ENCODE measurements at places on chromosomes 3 and 15.

DNA sequence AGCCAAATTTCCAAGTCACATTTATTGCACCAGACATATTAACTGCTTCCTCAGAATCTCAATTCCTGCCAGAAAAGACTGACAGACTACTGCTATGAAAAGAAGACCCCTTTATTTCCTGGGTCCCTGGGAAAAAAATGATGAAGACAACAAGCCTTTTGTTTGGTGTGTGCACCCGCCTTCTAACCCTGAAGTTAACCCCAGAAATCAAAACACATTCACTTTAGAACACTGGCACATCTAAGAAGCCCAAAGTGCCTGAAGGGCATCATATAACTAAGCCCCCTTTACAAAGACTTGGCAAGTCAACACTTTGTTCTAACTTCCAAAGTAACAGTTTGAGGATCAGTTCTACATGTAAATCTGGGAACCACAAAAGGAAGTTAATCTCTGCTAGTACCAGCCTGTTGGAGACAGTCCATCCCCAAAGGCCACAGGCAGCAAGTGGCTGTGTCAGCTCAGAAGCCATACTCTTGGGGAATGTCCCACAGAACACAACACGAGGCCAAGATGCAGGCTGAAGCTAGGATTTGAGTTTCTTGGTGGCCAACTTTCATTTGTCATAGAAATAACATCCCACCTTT, 16.3 kb upstream of the ATP1B3 start:
- DNase-seq, result no peak

- DNase-seq, result no peak
Measured at GRCh38 chr15:40844696-40845030, 815 bp downstream of the SPINT1 start.

GRCh38 chr15:31089368-31090047, 12.0 kb downstream of the TRPM1 start:
- no peak for DNase-seq

GRCh38 chr3:20080956-20081554, 40.8 kb downstream of the KAT2B start:
- DNase-seq, result no peak

- no peak for DNase-seq
Measured at GRCh38 chr15:67322481-67322880, 67.9 kb downstream of the IQCH start.

- DNase-seq, result no peak
Measured at GRCh38 chr15:77085297-77085696, 14.4 kb upstream of the TSPAN3 start.

DNA sequence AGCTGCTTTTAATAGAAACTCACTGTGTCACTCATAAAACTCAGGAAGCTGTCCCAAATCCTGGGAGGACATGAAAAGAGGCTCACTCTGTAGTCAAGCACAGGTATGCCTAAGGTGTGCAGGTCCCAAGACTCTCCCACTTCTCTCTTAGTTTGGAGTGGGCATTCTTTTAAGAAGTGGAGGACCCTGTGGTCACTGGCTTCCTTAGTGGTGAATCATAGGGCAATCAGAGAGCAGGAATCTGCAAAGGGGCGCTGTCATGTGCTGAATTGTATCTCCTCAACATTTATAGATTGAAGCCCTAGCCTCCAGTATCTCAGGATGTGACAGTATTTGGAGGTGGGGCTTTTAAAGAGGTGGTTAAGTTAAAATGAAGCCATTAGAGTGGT, 47.2 kb upstream of the ZBTB38 start:
- no peak for DNase-seq

GRCh38 chr3:108006881-108007331, 83.9 kb downstream of the CD47 start:
- no peak for DNase-seq

- no peak for DNase-seq
Measured at GRCh38 chr3:176590722-176591121, 606.6 kb downstream of the TBL1XR1 start.

DNA sequence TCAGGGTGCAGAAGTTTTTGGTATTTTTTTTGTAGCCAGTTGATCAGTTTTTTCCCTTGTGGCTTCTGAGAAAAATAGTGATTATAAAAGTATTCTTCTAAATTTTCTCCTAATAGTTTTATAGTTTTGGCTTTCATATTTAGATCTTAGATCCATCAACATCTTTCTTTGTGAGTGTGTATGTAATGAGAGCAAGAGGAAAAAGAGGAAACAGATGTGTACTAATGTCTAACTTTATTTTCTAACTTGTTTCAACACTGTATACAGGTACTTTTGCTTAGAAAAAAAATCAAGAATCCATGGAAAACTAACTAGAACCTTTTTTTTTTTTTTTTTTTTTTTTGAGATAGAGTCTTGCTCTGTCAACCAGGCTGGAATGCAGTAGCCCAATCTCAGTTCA, 53.1 kb downstream of the ARRDC4 start:
- DNase-seq, result no peak

GRCh38 chr15:62334536-62334935, 169.5 kb upstream of the C2CD4B start:
- DNase-seq, result no peak

GRCh38 chr3:68931406-68932149, 769 bp downstream of the TAFA4 start:
- DNase-seq, result no peak

- DNase-seq, result no peak
Measured at GRCh38 chr3:32568953-32569352, 1.7 kb downstream of the DYNC1LI1 start.

DNA sequence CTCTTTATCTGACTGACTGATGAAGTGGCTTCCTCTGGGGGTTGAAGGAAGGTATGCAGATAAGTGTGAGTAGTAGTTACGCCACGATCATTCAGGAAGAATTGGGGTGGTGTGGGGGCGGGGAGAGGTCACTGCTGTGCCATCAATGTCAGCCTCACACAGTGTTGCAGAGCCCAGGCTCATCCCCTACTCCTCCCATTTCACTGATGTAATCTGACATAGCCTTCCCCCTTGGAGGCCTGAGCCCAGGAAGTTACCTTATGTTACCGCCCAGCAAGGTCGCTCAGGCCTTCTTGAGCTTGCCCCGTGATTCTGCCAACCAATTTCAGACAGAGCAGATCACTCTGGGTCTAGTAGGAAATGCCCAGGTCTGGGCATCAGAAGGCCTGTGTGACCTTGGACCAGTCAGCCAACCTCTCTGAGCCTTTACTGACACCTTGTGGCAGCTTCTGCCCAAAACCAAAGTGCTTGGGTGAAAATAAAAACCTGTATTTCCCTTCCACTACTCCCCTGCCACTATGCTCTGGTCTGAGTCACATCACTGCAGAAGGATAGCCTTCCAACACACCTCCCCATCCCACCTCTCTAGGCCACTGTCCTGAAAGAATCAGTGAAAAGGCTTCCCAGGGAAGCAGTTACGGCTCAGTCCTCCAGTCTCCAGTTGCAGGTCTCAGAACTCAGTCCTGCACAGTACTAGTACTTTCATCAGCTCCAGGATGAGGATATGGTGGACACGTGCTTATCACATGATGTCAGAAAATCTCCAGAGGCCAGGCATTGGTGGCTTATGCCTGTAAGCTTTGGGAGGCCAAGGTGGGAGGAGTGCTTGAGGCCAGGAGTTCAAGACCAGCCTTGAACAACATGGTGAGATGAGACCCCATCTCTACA, 28.1 kb upstream of the INSYN1 start:
- DNase-seq, result no peak

GRCh38 chr3:82186017-82186416, 424.6 kb upstream of the GBE1 start:
- no peak for DNase-seq

DNA sequence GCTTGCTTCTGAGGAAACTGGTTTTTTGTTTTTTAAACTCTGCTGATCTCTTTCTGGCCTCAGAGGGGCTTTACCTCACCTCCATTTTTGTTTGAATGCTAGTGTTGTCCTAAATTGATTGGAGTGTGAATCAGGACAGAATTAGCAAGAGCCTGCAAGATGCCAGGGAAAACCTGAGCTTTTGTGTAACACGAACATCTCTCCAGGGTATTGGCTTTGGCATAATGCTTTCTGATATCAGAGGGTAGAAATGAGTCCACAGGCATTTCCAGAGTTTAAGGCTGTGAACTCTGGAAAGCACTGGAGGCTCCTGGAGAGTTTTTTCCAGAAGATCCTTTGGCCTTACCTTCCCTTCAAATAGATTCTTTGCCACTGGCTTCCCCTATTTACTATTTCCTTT, 87.1 kb downstream of the WDR76 start:
- no peak for DNase-seq

DNA sequence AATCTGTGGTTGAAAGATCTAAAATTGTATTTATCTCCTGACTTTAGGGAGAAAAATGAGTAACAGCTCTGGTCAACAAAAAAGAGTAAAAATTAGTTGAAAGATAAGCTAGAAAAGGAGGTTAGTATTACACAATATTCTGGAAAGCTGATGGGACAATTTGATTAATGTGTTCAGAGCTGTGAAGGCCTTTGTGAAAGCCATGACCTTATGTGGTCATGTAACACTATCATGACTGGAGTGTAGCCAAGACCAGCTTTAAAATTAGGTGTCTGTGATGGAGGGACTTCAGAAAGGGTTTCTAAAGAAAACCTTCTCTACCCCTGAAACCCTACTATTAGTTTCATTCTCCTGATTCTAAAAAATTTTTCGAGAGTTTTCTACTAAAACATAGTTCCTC, 127.2 kb downstream of the NFKBIZ start:
- no peak for DNase-seq

GRCh38 chr3:151845306-151845905, 28.0 kb upstream of the SUCNR1 start:
- DNase-seq, result no peak

- DNase-seq, result no peak
Measured at GRCh38 chr3:73115806-73116205, 54.3 kb downstream of the EBLN2 start.

- DNase-seq, result no peak
Measured at GRCh38 chr3:105284876-105285275, 81.8 kb upstream of the ALCAM start.

DNA sequence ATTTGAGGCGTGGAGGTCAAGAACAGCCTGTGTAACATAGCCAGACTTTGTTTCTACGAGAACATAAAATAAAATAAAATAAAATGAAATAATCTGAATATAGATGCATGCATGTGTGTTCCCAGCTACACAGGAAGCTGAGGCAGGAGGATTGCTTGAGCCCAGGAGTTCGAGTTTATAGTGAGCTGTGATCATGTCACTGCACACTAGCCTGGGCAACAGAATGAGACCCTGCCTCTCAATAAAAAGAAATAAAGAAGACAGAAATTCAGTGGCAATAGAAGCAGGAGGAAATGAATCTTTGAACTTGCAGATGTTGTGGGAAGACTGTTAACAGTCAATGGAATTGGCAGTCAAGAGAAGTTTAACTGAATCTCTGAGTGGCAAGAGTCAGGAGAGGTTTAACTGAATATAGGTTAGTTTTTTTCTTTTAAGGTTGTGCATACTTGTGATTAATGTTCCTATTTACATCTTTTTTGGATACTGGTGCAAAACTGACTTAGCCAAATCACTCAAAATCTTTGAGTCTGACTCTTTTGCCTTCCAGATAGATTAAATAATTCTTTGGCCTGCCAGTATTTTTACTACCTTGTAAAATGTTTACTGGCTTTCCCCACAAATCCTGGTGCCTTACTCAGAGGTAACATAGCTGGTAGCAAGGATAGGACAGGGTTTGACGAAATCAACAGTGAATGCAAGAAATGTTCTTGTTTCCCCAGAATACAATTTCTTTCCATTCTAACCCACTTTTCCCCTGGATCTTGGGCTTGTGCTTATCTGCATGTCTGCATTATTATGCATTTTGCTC, 361.4 kb downstream of the PDCD6IP start:
- no peak for DNase-seq

DNA sequence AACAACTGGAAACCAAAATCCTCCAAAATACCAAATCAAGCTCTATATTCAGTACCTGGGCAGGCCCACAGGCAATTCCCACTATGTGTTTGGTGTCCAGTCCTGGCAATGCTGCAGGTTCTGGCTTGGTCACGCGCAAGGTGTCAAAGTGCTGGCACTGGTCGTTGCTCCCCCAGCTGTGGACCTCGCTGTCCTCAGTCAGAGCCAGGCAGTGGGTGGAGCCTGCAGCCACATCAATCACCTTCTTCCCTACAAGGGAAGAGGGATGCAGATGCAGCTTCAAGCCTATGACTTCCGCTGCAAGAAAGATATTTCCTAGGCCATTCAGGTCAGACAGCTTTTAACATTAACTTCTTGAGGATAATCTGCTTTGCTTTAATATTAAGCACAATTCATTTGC, 61.3 kb downstream of the HERC2 start:
- DNase-seq, result no peak

GRCh38 chr15:45089712-45090373, 24.1 kb downstream of the DUOX2 start:
- DNase-seq, result no peak

GRCh38 chr3:147934451-147935180, 525.5 kb downstream of the ZIC1 start:
- no peak for DNase-seq

- no peak for DNase-seq
Measured at GRCh38 chr3:134235577-134236076, 15.0 kb downstream of the RYK start.

- no peak for DNase-seq
Measured at GRCh38 chr3:141444586-141445285, 42.1 kb upstream of the RASA2 start.

- no peak for DNase-seq
Measured at GRCh38 chr15:36938764-36939163, 161.6 kb downstream of the MEIS2 start.

DNA sequence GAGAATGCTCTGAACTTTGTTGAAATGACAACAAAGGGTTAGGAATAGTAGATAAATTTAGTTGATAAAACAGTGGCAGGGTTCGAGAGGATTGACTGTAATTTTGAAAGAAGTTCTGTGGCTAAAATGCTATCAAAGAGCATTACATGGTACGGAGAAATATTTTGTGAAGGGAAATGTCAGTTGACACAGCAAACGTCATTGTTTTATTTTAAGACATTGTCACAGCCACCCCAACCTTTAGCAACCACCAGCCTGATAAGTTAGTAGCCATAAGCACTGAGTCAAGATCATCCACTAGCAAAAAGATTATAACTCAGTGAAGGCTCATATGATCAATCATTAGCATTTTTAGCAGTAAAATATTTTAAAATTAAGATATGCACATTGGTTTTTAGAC, 8.7 kb upstream of the ST3GAL6 start:
- DNase-seq, result no peak

- DNase-seq, result no peak
Measured at GRCh38 chr15:86915811-86916331, 836.2 kb downstream of the AGBL1 start.

- no peak for DNase-seq
Measured at GRCh38 chr3:128315313-128315712, 151.4 kb downstream of the DNAJB8 start.

Measured in hematopoietic multipotent progenitor cell treated with erythropoietin and hydrocortisone succinate and interleukin-3 and kit ligand, for 17 days (in vitro differentiated cells).